HS-5 (cell line): ENCODE measurements at places on chromosomes 3 and 15.

DNA sequence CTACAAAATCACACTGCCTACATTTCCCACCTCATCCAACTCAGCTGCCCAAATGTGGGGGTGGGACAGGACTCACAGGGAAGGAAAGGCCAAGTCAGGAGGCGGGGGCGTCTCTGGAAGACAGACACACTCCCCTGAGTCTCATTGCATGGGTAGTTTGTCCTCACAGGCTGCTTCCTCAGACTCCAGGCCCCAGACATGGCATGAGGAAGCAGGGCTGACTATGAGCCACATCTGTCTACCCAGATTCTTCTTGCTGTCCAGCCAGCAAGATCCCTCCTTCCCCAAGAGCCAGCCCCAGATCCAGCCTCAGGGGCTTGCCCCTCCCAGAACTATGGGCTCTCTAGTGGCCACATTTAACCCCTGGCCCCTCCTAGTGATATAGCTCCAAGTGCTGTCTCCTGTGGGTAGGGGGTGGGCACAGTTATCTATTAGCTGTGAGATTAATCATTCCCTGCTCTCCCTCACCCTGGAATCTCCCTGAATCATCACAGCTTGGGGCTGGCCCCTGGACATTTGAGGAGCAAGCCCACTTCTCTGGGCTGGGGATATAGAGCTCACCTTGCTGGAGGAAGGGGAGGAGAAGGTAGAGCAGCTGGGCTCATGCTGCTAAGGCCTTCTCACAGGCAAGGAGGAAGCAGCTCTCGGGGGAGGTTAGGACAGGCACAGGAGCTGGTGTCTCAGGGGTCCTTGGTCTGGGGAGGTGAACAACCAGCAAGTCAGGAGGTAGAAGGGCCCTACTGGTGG lies 2.1 kb upstream of the CCDC33 start:
- DNase-seq: no peak

DNA sequence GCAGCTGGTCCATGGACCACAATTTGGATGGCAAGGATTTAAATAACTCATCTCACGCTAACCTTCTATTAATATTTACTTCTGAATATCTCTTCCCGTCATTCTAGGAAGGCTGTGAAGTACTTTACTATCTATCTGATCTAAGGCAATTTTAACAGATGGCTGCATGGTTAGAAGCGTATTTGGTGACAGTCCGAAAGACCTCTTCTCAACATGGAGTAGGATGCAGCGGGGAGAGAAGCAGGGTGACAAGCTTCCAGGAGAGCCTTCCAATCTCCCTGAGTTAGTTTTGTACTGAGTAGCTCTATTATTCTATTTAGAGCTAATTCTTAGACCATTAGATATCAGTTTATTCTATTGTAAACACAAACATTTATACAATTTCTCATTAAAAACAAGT lies 309.4 kb downstream of the PLCL2 start:
- no peak for DNase-seq

DNA sequence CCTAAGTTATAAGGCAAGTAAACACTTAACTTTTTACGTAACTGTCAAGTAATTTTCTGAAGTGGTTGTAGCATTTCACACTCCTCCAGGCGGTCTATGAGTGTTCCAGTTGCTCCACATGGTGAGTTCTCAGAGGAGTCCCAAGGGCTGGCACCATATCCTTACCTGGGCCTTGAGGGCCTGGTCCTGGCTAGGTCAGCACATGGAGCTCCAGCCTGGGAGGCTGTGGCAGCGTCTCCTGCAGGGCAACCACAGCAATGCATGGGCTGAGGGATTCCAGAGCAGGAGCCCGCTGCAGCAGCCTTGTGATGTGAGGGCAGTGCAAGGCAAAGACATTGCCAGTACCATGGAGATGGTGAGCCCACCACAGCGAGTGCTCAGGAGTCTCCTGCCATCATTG lies 32.2 kb upstream of the LYZL4 start:
- no peak for DNase-seq

DNA sequence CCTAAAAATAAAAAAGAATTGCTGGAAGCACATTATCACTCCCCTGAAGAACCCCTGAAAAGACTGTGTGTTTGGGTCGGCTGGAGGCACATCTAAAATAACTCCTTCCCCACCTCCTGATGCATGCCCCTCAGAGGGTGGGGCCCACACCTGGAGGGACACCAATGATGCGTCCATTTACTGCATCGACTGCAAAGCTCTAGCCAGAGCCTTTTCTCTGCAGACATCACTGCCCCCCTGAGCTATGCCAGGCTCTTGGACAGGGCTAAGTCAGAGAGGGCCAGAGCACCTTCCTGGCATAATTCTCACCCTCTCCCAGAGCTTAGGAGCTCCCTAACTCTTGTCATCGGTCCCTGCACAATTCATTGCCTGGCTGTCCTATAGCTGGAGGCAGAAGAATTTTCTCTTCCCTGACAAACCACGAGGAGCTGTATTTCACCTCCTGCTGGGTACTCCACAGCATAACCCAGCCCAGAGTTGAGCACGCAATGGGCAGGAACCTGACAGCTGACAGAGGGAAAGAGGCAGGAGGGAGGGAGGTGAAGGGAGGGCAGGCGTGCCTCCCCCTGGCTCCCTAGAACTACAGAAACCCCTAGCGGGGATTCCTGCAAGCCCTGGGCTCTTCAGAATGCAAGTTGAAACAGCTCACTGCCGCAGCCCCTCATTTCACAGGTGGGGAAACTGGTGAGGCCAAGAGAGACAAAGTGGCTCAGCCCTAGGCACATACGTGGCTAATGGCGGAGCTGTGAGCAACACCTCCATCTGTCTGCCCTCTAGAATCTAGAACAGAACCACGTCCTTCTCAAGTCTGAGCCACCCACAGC lies 46.6 kb downstream of the XXYLT1 start:
- DNase-seq: no peak
